ENCODE measurements at places on chromosomes 5 and 9.

DNA sequence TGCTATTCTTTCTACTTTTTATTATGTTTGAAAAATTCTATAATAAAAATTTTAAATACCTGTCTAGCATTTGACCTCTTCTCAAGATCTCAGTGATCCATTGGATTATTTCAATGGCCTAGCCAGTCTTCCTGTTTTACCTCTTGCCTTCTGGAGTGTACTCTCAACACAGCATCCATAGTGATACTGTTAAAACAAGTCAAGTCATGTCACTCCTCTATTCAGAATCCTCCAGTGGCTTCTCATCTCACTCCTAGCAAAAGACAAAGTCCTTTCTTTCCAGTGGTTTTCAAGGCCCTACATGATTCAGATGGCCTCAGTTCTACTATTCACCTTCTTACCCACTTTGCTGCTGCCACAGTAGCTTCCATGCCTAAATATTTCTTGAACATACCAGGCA lies 1.8 kb downstream of the MARVELD2 start:
- DNase-seq, result no peak

- DNase-seq, result peak; percentile 29
Observed at GRCh38 chr9:133282464-133283238, 7.7 kb upstream of the ABO start.

- DNase-seq, result no peak
Observed at GRCh38 chr5:134304306-134304705, 62.7 kb downstream of the CDKL3 start.

DNA sequence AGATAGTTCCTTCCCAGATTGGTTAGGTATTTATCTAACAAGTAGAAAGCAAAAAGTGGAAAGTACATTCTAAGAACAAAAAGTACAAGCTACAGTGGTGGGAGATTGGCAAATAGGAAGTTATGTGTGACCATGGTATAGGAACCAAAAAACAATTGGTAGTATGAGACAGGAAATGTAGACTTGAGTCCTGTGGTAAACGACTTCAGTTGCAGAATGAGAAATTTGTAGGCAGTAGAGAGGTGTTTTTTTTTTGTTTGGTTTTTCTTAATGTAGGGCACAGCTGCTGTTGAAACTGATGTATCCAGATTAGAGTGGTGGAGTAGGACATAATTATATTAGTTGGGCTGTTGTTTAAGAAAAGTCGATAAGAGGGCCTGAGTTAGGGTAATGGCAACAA lies 72.0 kb downstream of the CCNH start:
- no peak for DNase-seq

GRCh38 chr5:41858890-41859289 lies 11.3 kb downstream of the OXCT1 start:
- no peak for DNase-seq

- no peak for DNase-seq
Observed at GRCh38 chr5:77627869-77628674, 10.4 kb downstream of the OTP start.

DNA sequence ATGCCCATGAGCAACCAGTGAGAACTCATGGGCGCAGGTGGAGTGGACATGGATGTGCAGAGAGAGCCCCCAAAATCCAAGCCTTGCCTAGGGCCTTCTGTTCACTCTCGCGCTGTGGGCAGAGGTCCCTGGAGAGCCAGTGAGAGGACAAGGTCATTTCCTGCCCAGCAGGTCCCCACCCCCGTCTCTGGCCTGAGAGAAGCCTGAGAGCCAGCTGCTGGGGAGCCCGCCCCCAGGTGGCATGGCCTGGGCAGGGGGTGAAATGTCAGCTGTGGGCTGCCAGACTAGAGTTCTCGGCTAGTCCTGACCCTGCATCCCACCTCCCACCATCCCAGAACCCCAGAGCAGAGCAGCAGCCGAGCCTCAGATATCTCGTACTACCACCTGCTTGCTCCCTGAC lies 85.3 kb downstream of the BARX1 start:
- DNase-seq, result no peak

DNA sequence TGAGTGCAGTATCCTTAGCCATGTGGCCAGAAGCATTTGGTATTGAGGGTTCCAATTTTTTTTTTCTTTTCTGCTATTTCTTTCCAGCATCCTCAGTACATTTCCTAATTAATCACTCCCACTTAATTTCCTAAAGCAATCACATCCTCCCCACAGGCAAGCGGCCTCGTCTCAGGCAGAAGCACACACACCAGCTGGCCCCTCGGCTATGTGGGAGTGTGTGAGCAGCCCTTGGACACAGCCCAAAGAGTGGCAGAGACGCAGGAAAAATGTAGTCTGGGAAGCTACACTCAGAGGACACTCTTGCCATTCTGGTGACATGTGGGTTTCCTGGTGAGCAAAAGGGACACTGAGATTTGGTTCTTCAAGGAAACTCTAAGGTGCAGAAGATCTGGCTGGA lies 20.7 kb downstream of the SLIT3 start:
- DNase-seq, result peak; percentile 7

GRCh38 chr9:109726119-109726518 lies 53.9 kb upstream of the PALM2AKAP2 start:
- no peak for DNase-seq

- DNase-seq, result no peak
Observed at GRCh38 chr5:5481206-5481605, 58.7 kb downstream of the ICE1 start.

- no peak for DNase-seq
Observed at GRCh38 chr5:176608142-176608705, 1.7 kb downstream of the GPRIN1 start.

DNA sequence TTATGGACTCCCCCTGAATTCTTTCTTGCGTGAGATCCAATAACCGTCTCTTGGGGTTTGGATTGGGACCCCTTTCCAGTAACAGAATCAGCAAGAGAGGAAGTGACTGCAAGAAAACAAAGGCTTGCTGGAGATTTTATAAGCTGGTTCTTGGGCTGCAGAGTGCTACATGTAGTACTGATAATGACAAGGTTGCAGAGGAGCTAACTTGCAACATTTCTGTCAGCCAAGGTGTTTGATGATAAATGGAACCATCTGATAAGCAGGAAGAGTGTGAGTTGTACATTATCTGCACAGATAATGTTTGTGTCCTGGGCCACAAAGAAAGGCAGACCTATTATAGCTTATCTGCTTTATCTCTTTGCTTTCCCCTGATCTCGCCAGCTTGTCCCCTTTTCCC lies 37.1 kb downstream of the DNAJB5 start:
- no peak for DNase-seq

All from NCI-H69 (cell line).